Nucleus accumbens (tissue), 56 donors: ENCODE measurements at places on chromosomes 2 and 18.

DNA sequence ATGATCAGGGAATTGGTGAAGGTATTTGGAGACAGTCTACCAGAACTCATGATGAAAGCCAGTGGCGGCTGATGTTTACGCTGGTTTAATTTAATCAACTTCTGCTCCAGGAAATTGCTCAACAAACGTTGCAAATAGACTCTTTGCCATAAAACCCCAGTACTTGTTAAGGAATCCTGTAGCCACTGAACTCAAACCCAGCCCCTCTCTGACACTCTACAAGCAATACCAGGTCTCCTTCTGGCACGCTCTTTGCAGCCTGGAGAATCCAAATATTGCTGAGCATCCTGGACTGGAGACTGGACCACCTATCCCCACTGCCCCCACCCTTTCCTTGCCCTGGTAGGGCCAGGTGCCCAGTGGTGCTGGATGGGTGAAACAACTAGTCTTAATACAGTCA, 308.2 kb downstream of the FBXO15 start:
- DNase-seq, result no peak

DNA sequence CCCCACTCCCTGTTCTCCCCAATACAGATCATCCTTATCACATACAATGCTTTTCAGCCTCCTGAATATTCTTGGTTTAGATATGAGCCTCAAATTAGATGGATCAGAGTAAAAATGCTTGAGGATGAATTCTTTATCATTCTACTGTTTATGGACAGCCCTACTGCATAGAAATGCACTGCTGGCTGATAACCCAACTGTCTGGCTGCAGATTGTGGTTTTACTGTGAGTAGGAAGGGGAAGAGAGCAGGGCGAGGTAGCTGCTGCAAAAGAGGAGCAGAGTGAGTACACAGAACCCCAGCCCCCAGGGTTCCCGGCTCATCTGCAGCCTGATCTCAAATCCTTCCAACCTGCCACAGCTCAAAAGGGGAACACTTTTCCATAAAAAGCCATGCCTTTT, 29.4 kb upstream of the NCOA1 start:
- no peak for DNase-seq

DNA sequence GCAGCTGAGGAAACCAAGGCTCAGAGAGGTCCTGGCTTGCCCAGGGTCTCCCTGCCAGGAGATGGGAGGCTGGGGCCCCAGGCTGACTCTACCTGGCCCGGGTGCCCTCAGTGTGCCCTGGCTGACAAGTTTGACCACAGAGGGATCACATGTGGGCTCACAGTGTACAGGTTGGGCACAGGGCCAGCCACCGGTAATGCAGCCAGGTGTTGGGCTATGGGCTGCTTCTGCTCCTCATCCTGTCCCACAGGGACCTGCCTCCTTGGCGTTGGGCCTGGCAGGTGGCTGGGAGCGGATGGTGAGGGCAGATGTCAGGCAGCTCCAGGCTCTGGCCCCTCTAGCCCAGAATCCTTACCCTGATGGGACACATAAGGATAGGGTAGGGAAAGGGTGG, 250.5 kb downstream of the LOXHD1 start:
- DNase-seq, result no peak

DNA sequence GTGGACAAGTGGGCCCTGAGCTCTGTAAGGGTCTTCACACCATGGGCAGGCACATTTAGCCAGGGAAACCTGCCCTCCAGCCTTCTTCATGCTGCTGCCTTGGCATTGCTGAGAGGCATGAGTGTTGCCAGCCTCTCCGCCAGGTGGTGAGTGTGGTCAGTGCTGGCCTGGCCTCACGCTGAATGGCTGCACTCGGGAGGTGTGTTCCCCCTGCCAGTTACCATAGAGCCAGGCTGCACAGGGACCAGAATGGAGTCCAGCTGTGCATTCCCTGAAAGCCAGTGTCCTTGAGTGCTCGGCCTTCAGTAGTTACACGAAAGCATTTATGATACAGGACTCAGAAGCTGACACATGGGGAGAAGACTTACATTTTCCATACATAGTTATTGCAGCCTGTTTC, 139.7 kb downstream of the ATP9B start:
- DNase-seq, result no peak

DNA sequence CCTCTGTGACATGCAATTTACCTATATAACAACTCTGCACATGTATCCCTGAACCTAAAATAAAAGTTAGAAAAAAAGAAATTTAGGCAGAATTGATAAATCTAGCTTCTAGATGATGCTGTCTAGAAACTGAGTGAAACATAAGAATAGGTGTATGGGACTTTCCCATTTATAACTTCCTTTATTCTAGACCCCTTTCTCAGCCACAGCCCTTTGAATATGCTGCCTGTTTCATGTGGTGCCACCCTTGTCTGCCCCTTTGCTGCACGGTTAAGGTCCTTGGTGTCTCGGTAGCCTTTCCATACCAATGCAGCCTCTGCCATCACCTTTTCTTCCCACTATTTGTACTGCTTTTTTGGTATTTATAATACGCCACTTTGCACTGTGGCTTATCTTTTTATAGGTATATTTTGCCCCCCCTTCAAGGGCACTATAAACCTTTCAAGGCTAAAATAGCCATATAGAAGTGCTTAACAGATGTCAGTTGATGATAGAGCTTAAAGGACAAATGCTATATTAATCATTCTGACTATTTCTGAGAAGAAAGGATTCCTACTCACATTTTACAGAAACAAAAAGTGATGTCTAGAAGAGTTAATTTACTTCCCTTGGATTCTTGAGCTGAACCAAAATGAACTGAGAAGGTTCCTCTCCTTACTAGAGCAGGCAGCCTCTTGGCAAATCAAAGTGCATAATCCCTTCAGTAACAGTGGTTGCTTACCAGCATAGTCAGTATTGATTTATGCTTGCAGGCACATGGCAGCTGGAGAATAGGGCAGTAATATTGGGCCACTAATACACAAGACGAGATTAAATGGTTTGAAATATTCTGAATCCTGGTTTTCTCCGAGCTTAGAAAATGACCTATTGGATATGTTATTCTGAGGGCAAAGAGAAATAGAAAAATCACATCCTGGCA, 88.1 kb upstream of the CYP26B1 start:
- no peak for DNase-seq

- DNase-seq, result no peak
Observed at GRCh38 chr2:133193544-133194361, 374.5 kb downstream of the NCKAP5 start.

DNA sequence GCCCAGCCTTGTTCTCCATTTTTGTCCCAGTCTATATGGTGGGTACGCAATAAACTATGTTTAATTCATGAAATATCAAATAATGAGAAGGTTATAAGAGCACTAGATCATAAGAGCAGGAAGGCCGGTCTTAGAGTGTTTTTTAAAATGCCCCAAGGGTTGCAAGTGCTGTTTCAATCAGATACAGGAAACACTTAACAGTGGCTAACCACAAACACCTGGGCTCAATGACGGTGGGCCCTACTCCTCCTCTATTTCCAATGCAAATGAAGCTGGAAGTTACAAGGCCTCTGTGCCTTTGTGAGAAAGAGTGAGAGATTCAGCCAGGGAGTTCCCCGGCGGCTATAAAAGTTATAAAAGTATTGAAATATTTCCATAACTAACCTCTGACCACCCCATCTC, 18.9 kb upstream of the WDR33 start:
- DNase-seq, result no peak

DNA sequence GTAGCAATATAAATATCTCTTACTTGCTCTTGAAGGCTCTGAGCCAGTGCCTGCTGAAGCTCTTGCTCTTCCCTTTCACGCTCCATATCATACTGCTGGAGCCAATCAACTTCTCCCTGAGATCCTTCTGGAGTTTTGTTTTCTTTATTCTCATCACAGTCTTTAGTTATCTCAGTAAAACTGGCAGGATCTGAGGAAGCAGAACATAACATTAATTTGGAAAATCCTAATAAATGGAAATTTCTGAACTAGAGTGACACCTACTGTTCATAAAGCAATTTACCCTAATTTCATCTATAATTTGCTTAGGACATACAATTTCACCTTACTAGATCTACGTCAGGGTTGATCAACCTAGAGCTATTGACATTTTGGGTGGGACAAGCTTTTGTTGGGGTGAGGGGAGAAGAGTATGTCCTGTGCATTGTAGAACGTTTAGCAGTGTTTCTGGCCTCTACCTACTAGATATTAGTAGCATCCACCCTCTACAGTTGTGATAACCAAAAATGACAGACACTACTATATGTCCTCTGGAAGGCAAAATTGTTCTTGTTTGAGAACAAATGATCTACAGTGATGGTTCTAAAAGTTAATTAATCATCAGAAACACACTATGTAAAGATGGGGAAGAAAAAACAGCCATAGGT, 47.2 kb downstream of the VIL1 start:
- DNase-seq, result no peak

GRCh38 chr2:239125726-239126675, 274.8 kb downstream of the HDAC4 start:
- DNase-seq, result no peak

GRCh38 chr2:6730003-6730402, 135.7 kb downstream of the CMPK2 start:
- no peak for DNase-seq

DNA sequence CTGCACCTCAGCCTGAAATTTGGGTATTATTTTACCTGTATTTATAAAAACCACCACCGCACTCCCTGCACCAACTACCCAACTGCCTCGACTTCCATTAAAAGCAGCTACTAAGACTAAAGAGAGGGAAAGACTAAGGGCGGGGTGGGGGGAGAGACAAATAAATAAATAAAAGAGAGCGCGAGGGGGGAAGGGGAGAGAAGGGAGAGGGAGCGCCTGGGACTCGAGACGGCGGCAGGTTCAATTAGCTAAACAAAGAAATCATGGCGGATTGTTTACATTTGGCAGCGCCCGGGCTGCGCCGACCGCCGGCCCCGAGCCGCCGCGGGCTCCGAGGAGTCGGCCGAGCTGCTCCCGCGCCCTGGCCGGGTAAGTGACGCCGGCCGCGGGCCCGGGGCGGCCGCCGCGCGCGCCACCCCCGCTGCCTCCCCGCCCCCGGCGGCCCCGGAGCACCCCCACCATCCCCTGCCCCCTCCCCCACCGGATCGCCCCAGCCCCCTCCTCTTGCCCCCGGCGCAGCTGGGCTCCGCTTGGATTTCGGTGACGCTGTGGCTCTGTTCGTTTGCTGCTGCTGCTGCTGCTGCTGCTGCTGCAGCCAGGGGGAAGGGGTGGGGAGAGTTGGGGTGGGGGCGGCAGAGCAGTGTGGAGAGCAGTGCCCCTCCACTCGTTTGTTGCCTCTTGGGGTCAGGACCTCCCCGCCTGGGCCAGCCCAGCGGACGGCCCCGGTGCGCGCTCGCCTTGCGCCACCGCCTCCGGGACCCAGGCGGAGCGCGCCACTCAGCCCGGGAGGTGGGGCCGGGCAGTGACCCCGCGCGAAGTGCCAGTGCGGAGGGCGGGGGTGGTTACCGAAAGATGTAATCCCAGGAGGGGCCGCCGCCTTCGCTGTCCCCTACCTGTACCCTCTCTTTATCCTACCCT, 187.2 kb upstream of the FANCL start:
- peak; percentile 76 for DNase-seq

DNA sequence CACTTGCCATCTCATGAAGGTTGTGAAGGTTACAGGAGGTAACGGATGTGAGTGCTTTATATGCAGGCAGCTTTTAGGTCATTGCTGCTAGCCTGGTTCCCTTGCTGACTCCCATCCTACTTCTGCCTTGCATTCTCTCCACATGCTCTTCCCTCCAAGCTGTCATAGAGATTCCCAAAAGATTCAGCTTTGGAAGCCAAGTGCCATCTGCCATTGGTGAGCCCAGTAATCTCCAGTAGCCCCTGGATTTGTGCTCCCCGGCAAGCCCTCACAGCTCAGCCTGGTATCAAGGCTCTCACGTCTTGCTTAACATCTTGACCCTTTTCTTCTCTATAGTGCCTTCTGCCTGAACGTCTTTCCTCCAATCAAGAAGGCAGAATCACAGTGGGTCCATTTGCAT, 61.6 kb downstream of the MYT1L start:
- no peak for DNase-seq

GRCh38 chr2:204046145-204046544, 109.6 kb downstream of the ICOS start:
- no peak for DNase-seq

- no peak for DNase-seq
Observed at GRCh38 chr2:133163111-133163510, 405.2 kb downstream of the NCKAP5 start.

DNA sequence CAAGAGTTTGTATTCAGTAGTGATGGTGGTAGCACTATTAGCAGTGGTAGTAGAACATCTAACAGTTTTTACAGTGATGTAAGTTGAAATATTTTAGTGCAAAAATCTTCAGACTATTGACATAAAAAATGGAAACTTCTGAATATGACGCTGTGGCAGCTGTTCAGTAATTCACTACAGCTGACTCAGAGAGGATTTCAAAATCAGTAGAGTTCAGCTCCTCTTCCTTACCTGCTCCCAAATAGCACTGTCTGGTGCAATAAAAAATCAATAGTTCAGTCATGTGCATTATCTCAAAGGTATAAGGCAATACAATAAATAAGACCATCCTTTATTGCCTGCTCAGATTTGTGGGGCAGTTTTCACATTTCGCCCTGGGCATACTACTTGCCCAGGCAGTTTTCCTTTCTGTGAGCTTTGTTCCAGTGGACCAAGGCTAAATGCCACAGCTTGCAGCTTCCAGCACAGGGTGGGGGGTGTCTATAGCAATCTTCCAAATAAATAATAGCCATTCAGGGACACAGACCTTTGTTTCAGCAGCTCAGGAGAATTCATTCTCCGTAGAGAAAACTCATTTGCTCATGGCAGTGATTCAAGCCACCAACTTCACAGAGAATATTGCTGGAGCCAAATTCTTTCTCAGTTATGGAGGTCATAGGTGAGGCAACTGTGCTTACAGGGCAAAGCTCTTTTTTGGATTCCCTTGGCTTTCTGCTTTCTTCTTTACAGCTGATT, 33.9 kb upstream of the GORASP2 start:
- no peak for DNase-seq
